ENCODE measurements at places on chromosomes 1 and 21.

DNA sequence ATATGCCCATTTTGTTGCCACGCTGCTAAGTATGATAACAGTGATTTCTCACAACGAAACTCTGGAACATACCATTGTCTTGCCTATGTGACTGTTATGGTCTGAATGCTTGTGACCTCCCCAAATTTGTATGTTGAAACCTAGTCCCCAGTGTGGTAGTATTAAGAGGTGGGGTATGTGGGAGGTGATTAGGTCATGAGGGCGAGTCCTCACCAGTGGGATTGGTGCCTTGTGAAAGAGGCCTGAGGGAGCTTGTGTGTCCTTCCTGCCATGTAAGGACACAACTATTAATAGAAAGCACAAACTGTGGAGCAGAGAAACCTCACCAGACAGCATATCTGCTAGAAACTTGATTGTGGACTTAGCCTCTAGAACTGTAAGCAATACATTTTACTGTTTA is 84.6 kb downstream of the SELENOF start:
- no peak for DNase-seq

GRCh38 chr1:61171974-61172373 is 89.6 kb downstream of the NFIA start:
- DNase-seq = no peak

DNA sequence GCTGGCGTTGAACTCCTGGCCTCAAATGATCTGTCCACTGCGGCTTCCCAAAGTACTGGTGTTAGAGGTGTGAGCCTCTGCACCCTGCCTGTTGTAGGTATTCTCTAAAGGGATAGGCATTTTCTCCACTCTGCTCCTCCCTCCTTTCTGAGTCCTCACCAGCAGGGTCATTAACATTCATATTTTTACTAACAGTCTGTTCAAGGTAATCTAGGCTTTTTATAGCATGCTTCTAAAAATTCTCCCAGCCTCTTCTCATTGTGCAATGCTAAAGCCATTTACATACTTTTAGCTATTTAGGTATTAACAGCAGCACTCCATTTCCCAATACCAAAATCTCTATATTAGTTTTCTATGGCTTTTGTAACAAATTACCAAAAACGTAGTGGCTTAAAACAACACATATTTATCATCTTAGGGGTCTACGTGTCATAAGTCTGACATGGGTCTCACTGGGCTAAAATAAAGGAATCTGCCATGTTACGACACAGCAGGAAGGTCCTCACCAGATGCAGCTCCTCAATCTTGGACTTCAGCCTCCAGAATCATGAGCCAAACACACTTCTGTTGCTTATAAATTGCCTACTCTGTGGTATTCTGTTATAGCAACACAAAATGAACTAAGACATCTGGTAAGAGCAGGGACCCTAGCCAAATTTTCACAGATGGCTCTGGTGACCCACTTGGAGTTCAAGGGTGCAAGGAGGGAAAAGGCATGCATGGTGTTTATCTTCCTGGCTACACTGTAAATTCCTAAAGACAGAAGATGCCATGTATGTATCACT is 2.9 kb upstream of the SLC2A7 start:
- no peak for DNase-seq

GRCh38 chr1:166053395-166053794 is 113.4 kb downstream of the FAM78B start:
- no peak for DNase-seq

DNA sequence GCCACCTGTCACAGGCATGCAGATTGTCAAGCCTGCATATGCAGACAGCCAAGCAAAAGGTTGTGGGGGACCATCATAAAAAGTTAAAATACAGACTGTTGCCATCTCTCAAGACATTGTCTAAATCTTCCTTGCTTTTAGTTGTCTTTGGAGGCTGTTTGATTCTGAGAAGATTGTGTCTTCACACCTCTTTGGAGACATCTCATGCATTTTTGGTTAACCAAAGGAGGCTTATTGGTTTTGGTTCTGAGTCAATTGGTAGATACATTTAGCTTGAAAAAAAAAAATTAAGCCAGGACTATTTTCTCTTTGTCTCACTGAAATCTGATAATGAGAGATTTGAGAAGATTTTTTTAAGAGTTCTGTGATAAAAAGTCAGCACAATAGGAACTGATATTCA is 217.6 kb downstream of the LYPLAL1 start:
- no peak for DNase-seq
